ENCODE measurements at places on chromosomes 4 and X.

DNA sequence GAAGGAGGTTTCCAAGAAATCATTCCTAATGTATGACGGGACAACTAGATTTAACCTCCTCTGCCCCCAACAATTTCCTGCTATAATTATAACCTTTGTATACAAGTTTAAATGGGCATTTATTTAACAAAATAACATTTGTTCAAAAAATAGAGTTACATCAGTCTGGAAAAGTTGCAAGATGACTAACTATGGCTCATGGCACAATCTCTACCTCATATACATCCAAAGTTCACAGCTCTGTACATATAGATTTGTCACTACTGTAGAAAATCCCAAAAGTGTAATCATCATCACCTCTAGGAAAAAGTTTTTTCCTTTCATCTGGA is 3.8 kb upstream of the RPS6KA3 start:
- no peak for DNase-seq

DNA sequence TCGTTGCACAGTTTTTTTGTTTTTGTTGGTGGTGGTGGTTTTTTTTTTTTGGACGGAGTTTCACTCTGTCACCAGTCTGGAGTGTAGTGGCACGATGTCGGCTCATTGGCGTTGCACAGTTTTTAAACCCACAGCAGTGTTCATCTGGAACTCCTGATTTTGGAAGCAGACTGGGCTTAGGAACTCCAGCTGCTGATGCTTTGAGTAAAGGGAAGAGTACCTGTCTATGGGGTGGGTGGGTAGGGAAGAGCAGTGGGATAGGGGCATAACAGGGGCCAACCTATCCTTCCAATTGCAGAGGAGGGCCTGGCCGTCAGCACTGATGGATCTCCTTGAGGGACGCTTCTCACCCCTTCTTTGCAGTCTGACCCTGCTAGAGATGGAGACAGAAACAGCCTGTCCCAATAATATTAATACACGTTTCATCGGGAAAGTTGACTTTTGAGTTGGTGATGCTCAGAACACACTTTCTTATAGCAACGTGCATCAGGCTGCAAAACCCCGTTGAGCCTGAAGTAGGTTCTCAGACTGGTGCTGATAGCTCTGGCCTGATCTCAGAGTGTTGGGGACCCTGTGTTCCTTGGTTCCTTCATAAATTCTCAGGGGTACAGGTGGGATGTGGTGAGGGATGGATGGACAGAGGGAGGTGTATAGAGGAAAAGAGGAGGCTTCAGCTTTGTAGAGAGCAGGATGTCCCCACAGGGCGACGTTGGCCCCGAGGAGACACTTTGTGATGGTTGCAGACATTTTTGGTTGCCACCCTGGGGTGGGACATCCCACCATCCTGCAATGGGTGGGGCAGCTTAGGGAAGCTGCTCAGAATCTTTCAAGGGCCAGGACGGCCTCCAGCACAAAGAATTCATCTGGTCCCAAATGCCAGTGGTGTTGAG is 2.3 kb downstream of the CD99 start:
- no peak for DNase-seq

GRCh38 chr4:95516528-95517017 is 32.2 kb downstream of the UNC5C start:
- DNase-seq = no peak

GRCh38 chr4:143251348-143251747 is 66.6 kb downstream of the USP38 start:
- DNase-seq = no peak

DNA sequence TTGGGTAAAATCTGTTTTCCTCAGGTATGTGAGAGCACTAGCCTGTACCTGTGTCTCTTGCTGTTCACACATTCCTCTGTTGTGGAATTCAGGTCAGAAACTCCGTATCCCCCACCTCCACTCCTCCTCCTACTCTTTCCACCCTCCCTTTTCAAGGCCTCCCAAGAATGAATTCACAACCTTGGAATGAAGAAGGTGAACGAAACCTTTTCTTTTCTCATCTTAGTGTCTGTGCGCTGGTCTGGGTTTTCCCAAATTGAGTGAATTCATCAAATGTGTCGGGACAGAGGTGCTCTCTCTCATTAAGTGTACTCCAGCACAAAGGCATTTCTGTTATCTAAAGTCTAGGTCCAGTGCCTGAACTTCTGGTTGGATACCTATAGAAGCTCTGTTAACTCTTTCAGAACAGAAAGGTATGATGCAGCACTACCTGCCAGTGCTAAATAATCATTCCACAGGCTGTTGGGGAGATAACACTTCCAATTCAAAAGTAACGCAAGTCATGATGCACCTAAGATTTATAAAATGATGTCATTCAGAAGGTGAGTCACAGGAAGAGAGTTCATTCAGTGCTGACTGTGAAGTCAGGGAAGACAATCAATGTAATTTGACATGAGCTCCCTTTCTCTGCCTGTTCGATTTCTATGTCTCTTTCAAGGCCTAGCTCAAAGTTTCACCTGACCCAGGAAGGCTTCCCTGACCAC is 41.9 kb downstream of the COL4A6 start:
- peak; percentile 58 for DNase-seq

DNA sequence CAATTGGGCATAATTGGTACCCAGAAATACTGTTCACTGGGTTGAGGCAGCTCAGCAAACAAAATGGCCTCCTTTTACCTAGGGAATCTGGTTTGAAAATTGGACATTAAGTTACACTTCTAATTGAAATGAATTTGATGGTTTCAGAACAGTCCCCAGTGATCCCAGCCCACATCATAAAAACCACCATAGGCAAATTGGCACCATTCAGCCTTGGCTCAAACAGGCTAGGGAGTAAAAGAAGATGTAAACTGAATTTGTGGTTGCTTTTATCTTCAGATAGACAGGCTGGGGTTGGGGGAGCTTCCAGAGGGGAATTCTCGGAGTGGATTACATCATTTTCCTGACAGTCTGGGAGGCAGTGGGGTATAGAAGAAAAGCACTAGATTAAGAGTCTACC is 576.5 kb downstream of the MID1IP1 start:
- no peak for DNase-seq

GRCh38 chrX:147850875-147851274 is 60.8 kb upstream of the FMR1 start:
- no peak for DNase-seq

DNA sequence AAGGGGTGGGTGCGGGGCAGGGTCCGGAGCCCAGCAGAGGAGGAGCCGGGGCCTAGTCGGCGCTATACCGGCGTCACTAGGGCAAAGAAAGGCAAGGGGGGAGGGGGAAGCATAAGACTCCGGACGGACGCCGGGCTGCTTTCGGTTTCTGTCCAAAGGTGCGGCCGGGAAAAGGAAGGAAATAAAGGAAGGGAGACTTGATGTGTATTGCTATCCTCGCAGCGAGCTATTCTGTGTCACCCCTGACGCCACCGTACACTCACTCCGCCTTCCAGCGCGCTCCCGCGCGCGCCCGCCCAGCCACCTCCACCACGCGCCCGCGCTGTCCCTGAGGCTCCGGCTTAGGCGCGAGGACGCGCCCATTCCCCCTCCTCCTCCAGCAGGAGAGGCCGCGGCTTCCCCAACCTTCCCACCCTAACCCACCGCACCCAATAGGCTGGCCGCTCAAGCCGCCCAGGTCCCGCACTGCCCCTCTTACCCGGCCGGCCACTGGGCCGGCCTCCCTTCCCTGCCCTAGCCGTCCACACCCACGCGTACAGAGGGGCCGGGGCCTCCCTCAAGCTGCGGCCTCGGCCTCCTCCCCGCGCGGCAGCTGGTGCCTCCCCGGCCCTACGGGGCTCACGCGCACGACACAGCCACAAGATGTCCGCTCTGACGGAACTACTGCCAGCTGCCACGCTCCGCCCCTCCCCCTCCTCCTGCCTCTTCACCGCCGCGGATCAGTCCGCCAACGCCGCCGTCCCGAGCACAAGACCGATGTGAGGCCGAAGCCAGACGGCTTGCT is at the start of gene UBE2D3:
Gene UBE2D3, minus strand, starts transcription at position 662 of the 784 bp plus-strand sequence. CDS start 1,043 bp downstream, outside the sequence.
- peak; percentile 90 for DNase-seq

DNA sequence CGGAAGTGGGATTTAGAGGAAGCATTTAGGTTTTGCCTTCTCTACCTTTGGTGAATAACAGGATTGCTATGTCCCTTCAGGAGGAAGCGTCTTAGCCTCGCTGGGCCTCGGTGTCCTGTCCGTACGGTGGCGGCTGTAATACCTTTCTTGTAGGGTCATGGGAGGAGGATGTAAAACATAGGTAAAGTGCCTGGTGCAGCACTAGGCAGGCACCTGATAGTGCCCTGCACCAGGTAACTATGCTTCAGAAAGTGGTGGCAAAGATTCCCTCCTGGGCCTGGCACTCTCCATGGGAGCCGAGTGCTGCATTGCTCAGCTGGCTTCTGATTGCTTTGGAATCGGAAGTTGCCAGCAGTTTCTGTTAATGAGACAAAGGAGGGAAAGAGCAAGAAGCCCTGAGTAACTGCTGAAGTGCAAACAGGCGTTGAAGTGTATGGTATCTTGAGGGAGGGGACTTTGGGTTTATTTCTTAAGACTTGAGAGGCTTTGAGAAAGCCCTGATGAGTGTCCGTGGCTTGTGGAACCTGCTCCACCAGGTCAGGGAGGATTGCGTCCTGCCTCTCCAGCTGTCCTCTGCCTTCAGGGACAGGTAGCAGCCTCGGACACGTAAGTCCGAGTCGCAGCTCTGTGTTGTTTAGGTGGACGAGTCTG is 45.8 kb downstream of the TBC1D14 start:
- no peak for DNase-seq

All from GM23338 (cell line).